Right lobe of liver (tissue), 6 donors: ENCODE measurements at places on chromosomes 1 and 21. TPM values are rescaled to one million over a fixed set of nuclear protein-coding genes. Genes with fewer than 3 reads are reported as not detected.

DNA sequence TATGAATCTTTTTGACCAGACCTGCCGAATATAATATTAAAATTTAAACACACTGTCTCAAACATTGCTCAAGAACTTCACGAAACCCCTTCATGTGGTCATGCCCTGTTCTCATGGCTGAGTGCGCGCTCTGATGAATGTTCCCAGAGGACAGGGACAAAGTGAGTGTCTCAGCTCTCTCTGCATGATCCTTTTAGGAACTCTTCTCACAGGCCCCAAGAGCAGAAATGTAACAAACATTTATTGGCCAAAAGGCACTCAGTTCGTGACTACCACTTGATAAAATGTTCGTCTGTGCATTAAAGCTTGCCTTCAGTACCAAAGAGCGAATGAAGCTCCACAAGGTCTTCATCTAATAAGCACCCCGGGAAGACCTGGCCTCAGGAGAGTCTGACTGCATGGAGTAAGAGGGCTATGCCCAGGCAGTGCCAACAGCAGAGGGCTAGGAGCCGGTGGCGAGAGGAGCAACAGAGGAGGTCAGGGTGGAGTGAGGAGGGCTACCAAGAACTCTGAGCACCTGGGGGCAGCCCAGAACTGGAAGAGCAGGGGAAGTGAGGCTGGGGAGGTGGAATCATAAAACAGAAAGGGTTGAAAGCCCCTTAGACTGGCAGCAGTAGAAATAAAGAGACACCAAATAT lies 171.1 kb downstream of the RHOU start:
- DNase-seq: no peak

The SERINC2 gene
- 115 TPM for total RNA-seq

DNA sequence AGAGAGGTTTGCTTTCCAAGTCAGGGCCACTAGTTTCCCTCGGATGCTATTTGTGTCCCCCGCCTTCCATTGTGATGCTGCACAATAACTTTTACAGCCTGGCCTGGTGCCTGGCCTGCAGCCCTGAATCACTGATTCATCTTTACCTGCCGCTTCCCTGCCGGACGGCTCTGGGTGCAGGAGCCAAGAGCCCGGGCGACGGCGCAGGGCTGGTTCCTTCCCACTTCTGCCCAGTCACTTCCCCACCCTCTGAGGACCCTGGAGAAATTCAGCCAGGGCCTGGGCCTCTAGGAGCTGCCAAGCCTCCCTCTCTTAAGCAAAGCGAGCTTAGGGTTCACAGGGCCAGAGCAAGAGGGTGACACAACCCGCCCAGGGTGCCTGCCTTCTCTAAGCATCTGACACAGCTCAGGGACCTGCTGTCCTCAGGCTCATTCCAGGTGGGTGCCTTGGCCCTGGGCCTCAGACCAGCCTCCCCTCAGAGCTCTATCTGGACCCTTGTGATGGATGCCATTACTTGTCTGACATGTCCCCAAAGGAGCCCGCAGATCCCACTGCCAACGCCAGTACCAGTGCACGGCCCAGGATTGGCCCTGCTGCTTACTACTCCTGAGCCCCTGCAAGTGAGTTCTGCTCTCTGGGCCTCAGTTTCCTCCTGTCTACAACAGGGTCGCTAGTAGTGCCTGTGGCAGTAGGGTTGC lies 381.0 kb upstream of the VAMP3 start:
- no peak for DNase-seq

The SSBP3 gene
- 20.7 TPM for total RNA-seq

The OR2L5 gene
- total RNA-seq: not detected

DNA sequence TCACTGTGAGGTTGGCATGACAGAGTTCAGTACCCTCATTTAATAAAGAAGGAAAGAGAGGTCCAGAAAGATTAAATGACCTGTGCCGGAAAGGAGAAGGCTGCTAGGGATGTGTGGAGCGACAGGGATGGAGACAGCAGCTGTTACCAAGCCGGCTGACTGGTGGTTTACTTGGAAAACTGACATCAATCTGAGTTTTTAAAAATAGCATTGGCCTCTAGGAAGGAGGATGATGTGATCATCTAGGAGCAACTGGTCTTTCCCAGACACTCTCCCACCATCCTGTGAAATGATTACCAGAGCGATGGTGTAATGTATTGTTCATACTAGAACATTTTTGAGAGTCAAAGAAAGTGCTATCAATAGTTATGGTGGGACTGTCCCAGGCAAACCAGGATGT lies 154.4 kb downstream of the ZSCAN20 start:
- no peak for DNase-seq

The DCLRE1B gene
- 2.1 TPM for total RNA-seq

The RPTN gene
- total RNA-seq: not detected

GRCh38 chr1:198680174-198680875 lies 41.5 kb downstream of the PTPRC start:
- DNase-seq: no peak

DNA sequence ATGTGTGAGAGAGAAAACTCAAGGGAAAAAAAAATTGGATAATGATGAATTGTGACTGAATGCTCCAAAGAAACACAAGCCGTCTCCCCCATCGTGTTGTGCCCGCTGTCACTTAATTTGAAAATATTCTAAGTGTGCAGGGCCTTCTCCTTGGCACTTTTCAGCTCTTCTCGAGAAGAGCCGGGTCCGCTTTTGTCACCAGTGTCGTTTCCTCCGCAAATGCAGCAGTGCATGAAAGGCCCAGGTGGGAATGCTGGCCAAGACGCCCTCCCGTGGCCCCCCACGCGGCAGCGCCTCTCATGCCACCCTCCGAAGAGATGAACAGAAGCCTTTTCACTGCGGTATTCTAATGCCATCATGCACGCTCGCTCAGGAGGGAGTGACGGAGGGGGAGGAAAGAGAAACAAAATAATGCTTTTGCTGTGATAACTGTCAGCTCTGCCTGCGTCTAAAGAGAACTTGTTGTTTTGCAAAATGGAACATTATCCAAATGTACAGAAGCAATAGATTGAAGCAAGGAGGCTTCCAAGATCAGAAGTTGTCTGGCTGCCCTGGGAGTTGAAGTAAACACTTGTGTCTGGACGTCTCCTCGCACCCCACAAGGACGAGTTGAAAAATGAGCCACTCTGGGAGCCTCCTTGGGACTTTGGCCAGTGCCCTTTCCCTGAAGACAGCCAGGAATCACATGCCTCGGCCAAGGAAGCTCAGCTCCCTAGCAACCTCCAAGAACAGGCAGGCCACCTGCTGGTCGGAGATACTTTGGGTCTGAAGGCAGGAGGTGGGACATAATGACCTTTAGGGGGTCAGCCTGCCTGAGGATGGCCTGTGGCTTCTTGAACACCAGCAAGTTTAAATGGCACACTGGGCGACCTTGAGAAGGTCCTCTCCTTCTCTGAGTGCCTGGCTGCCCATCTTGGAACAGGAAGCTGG lies 166.1 kb upstream of the ZC3H12A start:
- DNase-seq: no peak

The PRKAA2 gene
- 0.73 TPM for total RNA-seq

The HMCN1 gene
- total RNA-seq: 5.1 TPM

The RBM11 gene
- not detected for total RNA-seq

The SIPA1L2 gene
- total RNA-seq: 11.1 TPM

- DNase-seq: no peak
Measured at GRCh38 chr1:209102531-209102930, 481.0 kb upstream of the CAMK1G start.

The KCNJ6 gene
- not detected for total RNA-seq

The AIM2 gene
- 0.80 TPM for total RNA-seq

The MCOLN2 gene
- not detected for total RNA-seq
